Posterior vena cava (tissue), 2 donors: ENCODE measurements at places on chromosomes 16 and 17.

DNA sequence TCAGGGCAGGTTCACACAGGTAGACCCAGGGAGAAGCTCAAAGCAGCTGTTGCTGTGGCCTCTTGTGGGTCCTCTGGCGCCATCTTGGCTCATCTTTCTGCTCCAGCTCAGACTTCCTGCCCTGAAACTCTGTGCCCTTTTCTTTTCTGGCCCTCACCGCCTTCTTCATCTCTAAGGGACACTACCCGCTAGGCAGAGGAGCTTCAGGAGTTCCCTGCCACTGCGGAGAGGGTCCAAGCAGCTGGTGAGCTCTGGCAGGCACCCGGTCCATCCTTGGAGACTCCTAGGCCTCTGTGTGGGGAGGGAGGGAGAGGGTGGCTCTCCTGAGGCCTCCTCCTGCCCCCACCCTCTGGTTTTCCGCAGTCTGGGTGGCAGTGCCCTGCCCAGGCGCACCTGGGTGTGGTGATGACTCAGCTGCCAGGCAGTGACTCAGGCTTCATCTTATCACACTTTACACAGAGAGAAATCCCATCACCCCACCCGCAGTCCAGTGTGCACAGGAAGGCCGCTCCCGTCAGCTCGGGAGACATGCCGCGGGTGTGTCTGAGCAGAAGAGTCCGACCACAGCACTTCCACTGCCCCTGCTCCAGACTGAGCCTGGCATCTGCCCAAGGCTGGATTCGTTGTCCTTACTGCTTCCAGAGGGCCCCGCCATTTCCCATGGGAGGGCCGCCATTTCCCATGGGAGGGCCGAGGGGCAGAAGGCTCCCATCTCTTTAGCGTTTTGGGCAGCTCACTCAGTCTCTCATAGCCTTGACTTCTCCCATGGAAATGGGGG lies 7.3 kb downstream of the NT5C start:
- DNase-seq: peak; percentile 86

- DNase-seq: peak; percentile 19
These were observed 1.5 kb downstream of the MRPL27 start for GRCh38 chr17:50371526-50371925.

GRCh38 chr17:55186937-55187770 lies 77.6 kb upstream of the HLF start:
- no peak for DNase-seq

DNA sequence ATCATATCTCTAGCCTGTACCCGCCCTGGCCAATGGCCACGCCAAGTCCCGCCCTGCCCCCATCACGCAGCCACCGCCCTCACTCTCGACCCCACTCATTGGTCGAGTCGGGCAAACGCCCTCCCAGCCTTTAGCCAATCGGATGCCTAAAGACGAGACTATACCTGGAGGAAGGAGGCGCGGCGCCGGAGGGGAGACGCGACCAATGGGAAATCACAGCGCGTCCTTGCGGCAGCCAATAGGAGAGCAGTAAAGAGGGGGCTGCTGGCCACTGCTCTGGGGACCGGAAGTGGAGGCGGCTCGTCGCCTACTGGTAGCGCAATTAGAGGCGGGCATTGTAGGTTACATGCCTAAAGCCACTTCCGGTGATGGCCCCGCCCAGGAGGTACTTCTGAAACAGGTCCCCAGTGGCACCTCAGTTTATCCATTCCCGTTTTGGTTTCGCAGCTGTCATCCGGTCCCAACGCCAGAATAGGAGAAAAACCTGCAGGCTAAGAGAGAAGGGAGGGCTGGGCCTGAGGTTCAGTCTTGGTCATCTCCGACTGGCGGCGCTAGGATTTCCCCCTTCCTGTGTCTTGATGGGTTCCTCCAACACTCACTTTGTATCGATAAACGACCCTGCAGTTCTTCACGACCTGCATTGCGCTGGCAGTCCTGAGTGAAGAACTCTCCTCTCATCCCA lies 3.6 kb upstream of the MTMR4 start:
- DNase-seq: peak; percentile 100

GRCh38 chr16:3075523-3075915 lies 10.1 kb downstream of the IL32 start:
- no peak for DNase-seq

DNA sequence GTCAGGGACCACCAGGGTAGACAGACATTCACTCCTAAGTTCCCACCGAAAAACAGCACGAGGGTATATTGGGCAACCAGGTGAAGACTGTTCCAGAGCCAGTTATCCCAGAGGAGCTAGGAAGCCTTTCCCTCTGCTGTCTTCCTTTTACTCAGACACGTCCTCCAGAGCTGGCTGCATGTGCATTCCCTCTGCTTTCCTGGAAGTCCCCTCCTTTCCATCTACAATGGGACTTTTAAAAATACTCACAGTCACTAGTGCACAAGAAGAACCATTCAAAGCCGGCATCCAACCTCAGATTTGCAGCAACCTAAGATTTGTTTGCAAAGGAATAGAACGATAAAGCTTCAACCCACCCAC lies 32.5 kb upstream of the CRISPLD2 start:
- peak; percentile 23 for DNase-seq

DNA sequence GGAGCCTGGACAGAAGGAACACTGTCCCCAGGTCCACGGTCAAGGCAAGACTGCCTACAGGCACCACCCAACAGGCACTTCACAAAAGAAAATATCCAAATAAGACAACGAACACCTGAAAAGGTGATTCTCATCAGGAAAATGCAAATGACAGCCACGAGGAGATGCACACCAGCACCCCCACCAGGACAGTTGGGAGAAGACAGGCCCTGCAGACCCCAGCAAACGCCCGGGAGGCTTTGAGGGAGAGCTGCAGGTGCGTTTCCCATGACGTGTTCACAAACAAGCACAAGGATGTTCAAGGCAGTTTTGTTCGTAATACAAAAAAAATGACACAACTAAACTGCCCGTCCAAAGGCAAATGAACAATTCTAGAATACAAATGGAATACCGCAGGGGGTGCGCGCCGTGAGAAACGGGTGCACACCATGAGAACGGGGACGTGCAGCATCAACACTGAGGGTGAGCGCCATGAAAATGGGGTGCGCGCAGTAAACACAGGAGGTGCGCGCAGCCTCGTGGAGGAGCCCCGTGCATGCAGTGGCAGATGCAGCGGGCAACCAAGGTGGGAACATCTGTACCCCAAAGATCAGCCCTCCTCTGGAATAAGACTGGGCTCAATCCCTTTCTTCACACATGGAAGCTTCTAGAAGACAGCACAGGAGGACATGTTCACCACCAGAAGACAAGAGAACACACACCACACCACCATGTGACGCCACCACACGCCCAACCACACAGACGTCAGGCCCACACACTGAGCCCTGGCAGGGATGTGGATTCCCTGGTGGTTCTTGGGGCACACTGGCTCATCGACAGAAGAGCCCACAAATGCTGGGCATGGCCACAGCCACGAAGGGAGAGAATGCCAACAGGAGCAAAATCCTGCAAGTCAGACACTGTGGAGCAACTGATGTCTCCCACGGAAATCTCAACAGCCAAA lies 91.2 kb downstream of the ZNF778 start:
- no peak for DNase-seq

GRCh38 chr16:30491744-30492308 lies 19.3 kb downstream of the ITGAL start:
- DNase-seq: no peak

- no peak for DNase-seq
These were observed 18.4 kb downstream of the CYB5D2 start for GRCh38 chr17:4161192-4161966.

GRCh38 chr17:82494236-82495055 lies 25.1 kb upstream of the FOXK2 start:
- peak; percentile 96 for DNase-seq

DNA sequence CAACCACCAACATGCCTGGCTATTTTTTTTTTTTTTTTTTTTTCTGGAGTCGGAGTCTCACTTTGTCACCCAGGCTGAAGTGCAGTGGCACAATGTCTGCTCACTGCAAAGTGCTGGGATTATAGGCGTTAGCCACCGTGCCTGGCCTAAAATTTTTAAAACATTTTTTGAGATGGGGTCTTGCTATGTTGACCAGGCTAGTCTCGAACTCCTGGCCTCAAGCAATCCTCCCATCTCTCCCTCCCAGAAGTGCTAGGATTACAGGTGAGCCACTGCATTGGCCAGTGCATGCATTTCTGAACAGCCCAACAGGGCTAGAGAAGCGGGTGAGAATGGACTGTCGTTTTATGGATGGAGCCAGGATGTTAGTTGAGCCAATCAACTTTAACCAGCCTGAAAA lies 72.4 kb downstream of the ERCC4 start:
- DNase-seq: no peak

DNA sequence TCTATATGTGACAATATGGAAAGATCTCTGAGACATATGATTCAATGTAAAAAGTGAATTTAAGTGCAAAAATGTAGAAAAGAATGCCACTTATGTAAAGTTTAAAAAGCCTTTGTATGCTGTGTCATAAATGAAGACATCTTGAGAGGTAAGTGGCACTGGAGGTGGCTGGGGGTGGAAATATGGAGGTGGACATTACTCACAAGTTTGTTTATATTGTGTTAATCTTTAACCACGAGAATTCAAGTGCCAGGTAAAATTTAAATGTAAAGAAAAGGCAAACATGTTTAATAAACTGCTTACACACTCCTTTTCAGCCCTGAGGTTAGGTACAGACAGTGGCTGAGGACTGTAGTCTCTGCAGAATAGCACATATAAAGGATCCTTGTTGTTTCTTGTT lies 235.1 kb downstream of the ABCC12 start:
- no peak for DNase-seq

DNA sequence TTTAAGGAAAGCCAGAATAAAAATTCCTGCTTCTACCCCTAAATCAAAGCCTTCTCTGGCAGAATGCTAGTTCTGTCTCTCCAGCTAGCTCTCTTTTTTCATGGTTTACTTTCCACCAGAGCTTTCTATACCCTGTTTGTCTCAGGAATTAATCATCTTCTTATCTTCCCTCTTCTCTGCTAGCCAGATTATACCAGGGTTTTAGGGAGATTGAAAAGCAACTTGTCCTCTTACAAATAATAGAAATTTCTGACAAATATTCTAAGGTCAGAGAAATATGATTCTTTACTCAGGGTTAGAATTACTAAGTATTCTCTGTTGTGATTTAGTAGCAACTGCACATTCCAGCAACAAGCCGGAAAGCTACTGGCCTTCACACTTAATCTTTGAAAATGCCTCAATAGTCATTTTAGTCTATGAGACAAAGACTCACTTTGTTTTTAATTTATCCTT lies 166.4 kb downstream of the TANC2 start:
- no peak for DNase-seq
